ENCODE measurements at places on chromosomes 2 and 18.

DNA sequence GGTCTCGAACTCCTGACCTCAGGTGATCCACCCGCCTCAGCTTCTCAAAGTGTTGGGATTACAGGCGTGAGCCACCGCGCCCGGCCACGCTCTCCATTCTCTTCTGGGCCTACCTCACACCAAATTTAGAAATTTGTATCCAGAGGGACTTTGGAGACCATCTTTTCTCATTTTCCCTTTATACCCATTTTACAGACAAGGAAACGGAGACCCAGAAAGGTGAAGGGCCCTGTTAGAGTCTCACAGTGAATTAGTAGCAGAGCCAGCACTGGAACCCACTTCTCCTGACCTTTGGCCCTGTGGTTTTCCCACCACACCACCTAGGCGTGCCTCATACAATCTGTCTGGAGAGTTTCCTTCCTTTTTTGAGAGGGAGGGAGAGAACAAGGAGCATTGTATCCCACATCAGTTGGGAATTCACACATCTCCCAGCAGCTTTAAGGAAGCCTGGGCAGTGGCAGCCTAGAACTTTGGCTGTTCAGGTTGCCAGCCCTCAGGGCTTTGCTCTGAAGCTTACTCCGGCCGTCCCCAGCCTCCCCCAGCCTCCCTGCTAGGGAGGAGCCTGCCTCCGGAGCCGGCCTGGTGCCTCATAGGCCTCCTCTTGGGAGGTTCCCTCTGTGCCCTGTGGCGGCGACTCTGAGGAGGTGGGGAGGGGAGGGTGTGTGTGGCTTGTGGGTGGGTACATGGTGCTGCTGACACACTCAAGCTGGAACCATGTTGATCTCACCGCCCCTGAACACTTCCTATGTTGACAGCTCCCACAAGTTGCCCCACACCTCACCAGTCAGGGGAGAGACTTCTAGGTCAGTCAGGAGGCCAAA lies 13.8 kb downstream of the FOSL2 start:
- no peak for DNase-seq

DNA sequence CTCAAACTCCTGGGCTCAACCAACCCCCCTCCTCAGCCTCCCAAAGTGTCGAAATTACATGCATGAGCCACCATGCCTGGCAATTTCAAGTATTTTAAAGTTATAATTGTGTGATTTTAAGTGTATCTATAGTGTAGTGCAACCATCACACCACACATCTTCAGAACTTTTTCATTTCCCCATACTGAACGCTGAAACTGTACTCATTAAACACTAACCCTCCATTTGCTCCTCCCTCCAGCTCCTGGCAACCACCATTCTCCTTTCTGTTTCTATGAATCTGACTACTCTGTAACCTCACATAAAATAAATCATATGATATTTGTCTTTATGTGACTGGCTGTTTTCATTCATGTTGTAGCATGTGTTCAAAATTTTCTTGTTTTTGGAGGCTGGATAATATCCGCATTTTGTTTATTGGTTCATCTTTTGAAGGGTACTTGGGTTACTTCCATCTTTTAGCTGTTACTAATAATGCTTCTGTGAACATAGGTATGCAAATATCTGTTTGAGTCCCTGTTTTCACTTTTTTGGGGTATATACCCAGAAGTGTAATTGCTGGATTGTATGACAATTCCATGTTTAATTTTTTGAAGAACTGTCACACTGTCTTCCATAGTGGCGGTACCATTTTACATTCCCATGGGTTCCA lies 188.2 kb downstream of the PLCL1 start:
- DNase-seq, result no peak

DNA sequence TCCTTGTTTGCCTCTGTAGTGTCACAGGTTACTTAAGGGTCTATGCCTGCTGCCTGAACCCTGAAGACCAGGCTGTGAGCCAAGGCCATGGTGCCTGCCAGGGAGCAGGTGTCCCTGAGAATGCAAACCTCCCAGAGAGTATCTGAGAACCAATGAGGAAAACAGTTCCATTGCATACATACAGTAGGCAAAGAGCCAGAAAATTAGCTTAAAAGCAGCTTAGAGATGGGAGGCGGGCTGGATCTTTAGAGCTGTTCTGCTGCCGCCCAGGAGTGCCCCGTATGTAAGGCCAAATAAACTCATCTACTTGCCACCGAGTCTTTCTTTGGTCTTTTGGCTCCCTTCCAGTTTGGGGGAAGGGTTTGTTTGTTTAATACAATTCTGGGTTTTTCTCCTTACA lies 327.9 kb downstream of the CLIP4 start:
- no peak for DNase-seq

GRCh38 chr18:23279931-23280330 lies 144.6 kb downstream of the CABLES1 start:
- no peak for DNase-seq

- DNase-seq, result peak; percentile 58
Measured at GRCh38 chr2:80102026-80102425, 202.5 kb downstream of the LRRTM1 start.

- DNase-seq, result no peak
Measured at GRCh38 chr2:157938556-157938955, 62.4 kb upstream of the ACVR1 start.

DNA sequence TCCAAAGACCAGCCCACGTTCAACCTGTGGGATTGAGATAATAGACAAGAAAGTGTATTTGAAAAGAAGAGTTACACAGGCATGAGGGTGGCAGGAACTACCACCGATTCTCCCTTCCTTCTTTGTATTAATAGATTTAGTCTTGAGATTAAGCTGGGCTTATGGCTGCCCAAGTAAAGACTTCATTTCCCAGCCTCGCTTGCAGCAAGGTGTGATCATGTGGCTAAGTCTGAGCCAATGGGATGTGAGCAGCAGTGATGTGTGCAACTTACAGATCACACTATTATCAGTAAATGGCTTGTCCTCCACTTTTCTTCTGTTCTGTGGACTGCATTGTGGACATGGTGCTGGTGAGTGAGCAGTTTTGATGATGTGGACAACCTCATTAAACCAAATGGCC lies 101.7 kb downstream of the POLR1A start:
- DNase-seq, result no peak

GRCh38 chr2:48707466-48707865 lies 48.1 kb downstream of the LHCGR start:
- no peak for DNase-seq

GRCh38 chr18:8029061-8029460 lies 461.9 kb downstream of the PTPRM start:
- no peak for DNase-seq

GRCh38 chr2:231047274-231047922 lies 9.3 kb upstream of the PSMD1 start:
- no peak for DNase-seq

- no peak for DNase-seq
Measured at GRCh38 chr2:169743549-169743948, 9.9 kb downstream of the KLHL23 start.

GRCh38 chr2:8043295-8043694 lies 638.6 kb upstream of the ID2 start:
- DNase-seq, result no peak

DNA sequence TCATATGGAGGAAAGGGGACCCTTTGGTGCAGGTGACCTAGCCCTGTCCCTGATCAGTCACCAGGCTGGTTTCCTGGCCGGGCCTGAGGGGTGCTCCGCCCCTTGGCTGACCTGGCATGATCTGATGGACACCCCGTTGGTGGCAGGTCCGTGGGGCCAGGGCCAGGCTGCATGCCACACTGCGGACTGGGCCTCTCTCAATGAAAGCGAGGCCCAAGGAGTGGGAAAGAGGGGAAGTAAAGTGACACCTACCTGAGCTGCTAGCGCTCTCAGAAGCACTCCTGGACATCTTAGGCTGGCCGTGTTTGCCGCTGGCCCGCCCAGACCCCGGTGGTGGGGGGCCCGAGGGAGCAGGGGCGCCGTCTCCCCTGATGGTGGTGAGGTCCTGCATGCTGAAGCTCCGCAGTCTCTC lies 33.1 kb downstream of the MRPL35 start:
- DNase-seq, result no peak

- no peak for DNase-seq
Measured at GRCh38 chr2:20353241-20353992, 2.8 kb upstream of the PUM2 start.

GRCh38 chr2:20611077-20611843 lies 39.6 kb downstream of the HS1BP3 start:
- peak; percentile 68 for DNase-seq

DNA sequence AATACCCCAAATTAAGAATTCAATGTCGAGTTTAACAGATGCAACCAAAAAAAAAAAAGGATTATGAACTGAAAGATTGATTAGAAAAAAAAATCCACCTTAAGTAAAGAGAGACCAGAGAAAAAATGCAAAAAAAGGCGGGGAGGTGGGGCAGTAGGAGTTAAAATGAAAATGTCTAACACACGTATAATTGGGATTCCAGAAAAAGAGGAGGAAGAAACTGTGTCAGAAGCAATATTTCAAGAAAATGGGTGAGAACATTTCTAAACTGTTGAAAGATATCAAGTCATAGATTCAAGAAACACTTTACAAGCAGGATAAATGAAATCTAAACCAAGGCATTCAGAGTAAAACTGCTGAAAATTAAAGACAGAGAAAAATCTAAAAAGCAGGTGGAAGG lies 226.9 kb downstream of the KLHL29 start:
- no peak for DNase-seq

GRCh38 chr2:148102641-148103040 lies 81.8 kb downstream of the MBD5 start:
- no peak for DNase-seq

GRCh38 chr18:11955239-11956029 lies 25.9 kb upstream of the IMPA2 start:
- peak; percentile 67 for DNase-seq

DNA sequence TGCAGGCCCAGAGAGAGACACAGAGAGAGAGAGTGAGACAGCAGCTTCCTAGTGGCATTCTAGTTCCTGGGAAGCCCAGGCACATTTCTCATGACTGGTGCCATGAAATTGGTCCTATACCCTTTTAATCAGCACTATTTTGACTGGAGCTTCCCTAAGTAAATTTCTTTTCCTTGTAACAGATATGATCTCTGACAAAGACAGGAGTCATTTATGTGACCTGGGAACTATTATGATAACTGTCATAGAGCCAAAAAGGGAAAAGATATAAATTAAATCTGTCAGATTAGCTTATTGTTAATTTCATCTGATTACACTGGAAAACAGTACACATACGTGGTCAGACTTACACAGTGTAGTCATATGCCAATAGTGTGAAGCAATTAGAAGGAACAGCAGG lies 161.3 kb upstream of the HNRNPA3 start:
- no peak for DNase-seq

DNA sequence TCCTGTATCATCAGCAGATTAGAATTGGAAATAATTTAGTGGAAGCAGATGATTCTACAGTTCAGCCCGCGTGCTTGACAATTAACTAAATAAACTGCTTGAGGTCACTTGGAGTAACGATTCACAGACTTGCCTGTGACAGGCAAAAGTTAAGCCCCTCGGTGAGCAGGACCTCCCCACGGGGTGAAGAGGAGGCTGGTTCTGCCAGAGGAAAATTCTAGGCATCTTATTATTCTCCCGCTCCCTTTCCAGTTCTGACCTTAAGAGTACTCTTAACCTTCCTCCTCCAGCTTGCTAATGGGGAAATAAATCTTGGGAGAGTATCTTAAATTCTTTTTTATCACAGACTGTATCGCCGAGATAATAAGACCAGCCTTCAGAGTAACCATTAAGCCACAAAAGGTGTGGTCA lies 169.7 kb upstream of the SMAD2 start:
- no peak for DNase-seq

- no peak for DNase-seq
Measured at GRCh38 chr18:79339094-79339908, 56.4 kb upstream of the NFATC1 start.

- DNase-seq, result peak; percentile 44
Measured at GRCh38 chr2:174574657-174575056, 22.9 kb downstream of the WIPF1 start.

Data from AG04450 (cell line).